CD4-positive, alpha-beta T cell (primary cell): ENCODE measurements at places on chromosomes 4 and X.

DNA sequence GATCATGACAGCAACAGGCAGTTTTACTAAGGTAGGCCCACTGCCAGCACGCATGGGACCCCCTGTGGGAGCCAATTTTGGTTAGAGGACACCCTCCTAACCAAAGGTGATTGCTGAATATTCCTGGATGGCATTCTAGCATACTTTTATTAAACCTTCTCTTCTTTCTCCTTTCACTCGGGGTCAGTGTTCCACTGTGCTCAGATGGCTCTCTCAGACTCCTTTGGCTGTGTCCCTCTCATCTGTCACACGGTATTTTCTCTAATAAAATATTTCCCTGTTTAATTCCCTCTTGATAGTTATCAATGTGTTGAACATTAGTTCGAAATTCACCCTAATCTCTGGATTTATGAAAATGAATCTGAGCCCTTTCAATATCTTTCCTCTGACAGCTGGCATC lies 1315.3 kb downstream of the FSTL5 start:
- no peak overlapping the region for H3K27ac ChIP-seq
- DNase-seq = no peak
- no peak overlapping the region for H3K4me3 ChIP-seq
- H3K36me3 ChIP-seq = no peaks in the 10 kb centered on the region

DNA sequence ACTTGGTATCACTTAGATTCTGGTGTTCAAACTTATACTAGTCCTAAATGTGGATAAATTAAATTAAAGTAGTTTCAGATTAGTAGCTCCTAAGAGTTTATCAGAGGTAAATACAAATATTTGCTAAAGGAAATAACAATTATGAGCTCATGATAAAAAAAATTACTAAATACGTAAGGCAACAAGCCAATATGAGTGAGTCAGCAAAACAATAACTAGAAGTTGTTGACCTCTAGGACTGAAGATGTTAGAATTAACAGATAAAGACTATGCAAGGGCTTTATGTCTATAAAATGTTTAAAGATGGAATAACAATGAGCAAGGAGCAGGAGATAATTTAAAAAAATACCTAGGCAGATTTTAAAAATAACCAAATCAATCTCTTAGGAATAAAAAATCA lies 195.8 kb downstream of the CLCN4 start:
- no peaks in the 10 kb centered on the region for H3K27me3 ChIP-seq
- no peak for DNase-seq
- no peak overlapping the region for H3K4me3 ChIP-seq
- no peaks in the 10 kb centered on the region for H3K36me3 ChIP-seq

DNA sequence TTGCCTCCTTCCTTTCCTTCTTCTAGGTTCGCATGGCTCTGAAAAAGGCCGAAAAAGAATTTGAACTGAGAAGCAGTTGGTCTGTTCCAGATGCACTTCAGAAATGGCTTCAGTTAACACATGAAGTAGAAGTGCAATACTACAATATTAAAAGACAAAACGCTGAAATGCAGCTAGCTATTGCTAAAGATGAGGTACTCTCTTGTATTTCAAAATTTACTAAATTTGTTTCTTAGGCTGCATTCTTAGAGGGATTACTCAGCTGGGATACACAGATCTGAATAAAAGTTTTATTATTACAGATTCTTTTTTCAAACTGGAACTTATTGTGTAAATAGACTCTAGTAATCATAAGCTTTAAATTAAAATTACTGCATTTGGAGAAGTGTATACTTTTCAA lies 146.9 kb downstream of the STIM2 start:
- DNase-seq = no peak
- no peaks in the 10 kb centered on the region for H3K27me3 ChIP-seq
- H3K36me3 ChIP-seq = peaks cover 32% of the 10 kb centered on the region
- H3K4me3 ChIP-seq = no peak overlapping the region

GRCh38 chrX:63918611-63919010 lies 133.6 kb upstream of the ARHGEF9 start:
- H3K27me3 ChIP-seq = no peaks in the 10 kb centered on the region
- no peaks in the 10 kb centered on the region for H3K36me3 ChIP-seq
- H3K4me1 ChIP-seq = no peaks in the 10 kb centered on the region
- H3K4me3 ChIP-seq = no peak overlapping the region

DNA sequence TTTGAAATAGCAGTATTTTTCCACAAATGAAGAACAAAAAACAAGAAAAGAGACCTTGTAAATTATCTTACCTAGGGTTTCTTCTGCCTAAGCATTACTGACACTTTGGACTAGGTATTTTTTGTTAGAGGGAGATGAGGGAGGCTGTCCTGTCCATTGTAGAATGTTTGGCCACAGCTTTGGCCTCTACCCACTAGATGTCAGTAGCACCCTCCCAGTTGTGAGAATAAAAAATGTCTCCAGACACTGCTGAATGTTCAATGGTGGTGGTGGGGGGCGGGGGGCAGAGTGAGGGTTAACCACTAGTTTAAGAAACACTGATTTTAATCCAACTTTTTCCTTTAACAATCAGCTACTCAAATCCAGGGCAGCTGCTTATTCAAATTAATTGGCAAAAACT lies 25.8 kb downstream of the OTUD4 start:
- no peaks in the 10 kb centered on the region for H3K27me3 ChIP-seq
- no peak overlapping the region for H3K27ac ChIP-seq
- H3K4me3 ChIP-seq = no peak overlapping the region
- no peak for DNase-seq
- H3K36me3 ChIP-seq = peaks cover 88% of the 10 kb centered on the region

DNA sequence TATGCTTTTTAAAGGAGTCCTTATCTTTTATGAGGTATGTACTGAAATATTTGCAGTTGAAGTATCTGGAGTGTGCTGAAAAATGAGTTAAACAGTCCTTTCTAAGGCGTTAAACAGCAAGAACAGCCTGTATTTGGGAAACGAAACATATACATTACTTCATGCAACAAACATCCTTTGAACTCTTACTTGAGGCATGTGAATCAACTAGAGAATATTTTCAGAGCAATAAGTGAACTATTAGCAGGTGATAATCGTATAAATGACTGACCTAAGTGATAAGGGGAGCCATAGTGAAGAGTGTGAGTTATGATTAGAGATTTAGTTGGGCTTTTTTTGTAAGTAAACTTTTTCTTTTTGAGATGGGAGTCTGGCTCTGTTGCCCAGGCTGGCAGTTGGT lies 45.9 kb upstream of the RHOH start:
- peaks cover 2% of the 10 kb centered on the region for H3K4me1 ChIP-seq
- no peak overlapping the region for H3K4me3 ChIP-seq
- H3K27me3 ChIP-seq = no peaks in the 10 kb centered on the region
- H3K27ac ChIP-seq = no peak overlapping the region

DNA sequence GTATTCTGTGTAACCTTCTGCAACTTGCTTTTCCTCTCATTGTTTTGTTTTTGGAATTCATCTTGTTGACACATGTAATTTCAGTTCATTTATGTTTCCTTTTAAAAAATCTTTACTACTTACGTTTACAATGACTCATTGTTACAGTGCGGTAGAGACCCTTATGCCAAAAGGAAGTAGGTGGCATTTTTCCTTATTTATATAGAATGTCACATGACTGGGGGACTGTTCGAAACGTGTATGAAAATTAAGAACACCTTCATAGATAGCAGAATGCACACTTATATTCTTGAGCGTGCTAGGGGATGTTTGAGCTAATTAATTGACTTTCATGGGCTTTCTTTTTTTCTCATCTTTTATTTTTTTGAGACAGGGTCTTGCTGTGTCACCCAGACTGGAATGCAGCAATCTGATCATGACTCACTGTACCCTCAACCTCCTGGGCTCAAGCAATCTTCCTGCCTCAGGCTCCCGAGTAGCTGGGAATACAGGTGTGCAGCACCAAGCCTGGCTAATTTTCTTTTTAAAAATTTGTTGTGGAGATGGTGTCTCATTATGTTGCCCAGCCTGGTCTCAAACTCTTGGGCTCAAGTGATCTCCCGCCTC lies 7.3 kb downstream of the REPS2 start:
- DNase-seq = no peak
- no peaks in the 10 kb centered on the region for H3K27me3 ChIP-seq
- H3K4me1 ChIP-seq = no peaks in the 10 kb centered on the region

DNA sequence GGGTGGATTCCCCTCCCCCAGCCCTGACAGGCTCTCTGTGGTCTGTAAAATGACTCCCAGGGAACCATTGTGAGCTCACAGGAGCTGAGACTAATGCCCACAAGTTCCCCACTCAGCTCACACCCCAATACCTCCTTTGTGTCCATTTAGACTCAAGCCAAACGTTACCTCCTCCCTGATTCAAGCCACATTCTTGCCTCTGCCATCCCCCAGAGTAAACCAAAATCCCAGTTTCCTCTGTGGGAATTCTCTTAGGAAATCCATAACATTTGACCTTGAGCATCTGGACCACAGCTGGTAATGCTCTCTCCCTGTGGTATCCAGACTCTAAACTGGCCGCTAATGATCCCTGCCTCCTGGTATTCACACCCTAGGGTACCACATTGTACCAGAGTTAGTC lies 26.3 kb upstream of the KDM5C start:
- no peak overlapping the region for H3K27ac ChIP-seq
- DNase-seq = no peak
- no peaks in the 10 kb centered on the region for H3K4me1 ChIP-seq
- no peak overlapping the region for H3K4me3 ChIP-seq
- H3K27me3 ChIP-seq = no peaks in the 10 kb centered on the region

- DNase-seq = no peak
- no peaks in the 10 kb centered on the region for H3K4me1 ChIP-seq
- H3K4me3 ChIP-seq = no peak overlapping the region
These were observed 285.9 kb upstream of the ARSJ start for GRCh38 chr4:114265342-114265741.

GRCh38 chr4:109560687-109561461 lies 828 bp downstream of the MCUB start:
- H3K4me3 ChIP-seq = peak overlapping the region; percentile 98
- peaks cover 12% of the 10 kb centered on the region for H3K36me3 ChIP-seq
- peak; percentile 45 for DNase-seq
- H3K4me1 ChIP-seq = peaks cover 43% of the 10 kb centered on the region
- peak overlapping the region; percentile 96 for H3K27ac ChIP-seq
- no peaks in the 10 kb centered on the region for H3K27me3 ChIP-seq

DNA sequence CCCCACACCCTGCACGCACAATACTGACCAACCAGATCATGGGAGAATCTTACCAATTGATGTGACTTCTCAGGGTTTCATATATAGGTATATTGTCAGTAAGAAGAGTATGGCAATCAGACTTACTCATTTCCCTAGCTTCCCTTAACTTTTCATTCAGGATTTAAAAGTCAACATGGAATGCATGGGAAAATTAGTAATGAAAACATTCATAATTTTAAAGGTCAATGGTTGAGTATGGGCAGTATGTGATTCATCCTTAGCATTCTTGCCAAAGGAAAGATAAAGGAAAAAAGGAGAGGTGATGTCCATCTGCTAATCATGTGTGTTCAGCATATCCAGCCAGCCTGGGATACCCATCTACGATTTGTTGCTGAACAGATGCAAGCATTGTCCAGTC lies 4.0 kb downstream of the DIPK2B start:
- no peaks in the 10 kb centered on the region for H3K36me3 ChIP-seq
- H3K4me1 ChIP-seq = peaks cover 2% of the 10 kb centered on the region
- DNase-seq = no peak
- no peak overlapping the region for H3K27ac ChIP-seq
- H3K27me3 ChIP-seq = peaks cover 2% of the 10 kb centered on the region

- no peaks in the 10 kb centered on the region for H3K27me3 ChIP-seq
- H3K27ac ChIP-seq = no peak overlapping the region
- H3K4me3 ChIP-seq = no peak overlapping the region
- no peaks in the 10 kb centered on the region for H3K36me3 ChIP-seq
- no peak for DNase-seq
These were observed 14.2 kb downstream of the VEGFC start for GRCh38 chr4:176778491-176778890.

GRCh38 chr4:173076903-173077634 lies 91.5 kb upstream of the GALNT7 start:
- no peak for DNase-seq
- H3K36me3 ChIP-seq = no peaks in the 10 kb centered on the region
- no peaks in the 10 kb centered on the region for H3K27me3 ChIP-seq
- no peak overlapping the region for H3K27ac ChIP-seq
- H3K4me1 ChIP-seq = no peaks in the 10 kb centered on the region

DNA sequence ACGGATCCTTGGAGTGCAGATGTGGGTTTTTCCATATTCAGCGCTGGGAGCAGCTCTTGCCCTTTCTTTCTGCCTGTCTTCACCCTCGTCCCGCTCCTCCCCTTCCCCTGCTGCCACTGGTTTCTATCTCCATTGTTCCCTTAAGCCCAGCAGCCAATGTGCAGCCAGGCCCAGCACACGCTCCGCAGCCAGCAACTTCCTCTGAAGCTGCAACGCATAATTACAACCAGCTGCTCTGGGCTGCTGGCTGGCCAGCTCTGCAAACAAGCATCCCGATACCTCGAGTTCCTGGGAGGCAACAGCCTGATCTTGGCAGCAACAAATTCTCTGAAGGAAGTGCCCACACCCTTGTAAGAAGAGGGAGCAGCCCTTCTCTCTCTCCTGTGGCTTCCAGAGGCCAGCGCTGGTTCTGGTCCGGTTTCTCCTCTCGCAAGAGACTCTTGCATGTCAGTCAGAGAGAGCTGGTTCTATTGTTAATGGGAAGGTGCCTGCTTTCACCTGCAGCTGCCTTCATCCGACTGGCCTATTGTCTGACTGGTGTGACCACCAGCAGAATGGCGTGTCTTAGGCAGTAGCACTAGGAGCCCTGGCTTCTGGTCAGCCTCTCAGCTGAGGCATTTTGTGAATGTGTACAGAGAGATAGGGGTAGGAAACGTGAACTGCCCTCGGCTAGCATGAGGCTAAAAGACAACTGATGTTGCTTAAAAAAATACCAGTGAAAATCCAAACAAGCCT lies 83.8 kb upstream of the MAML3 start:
- no peaks in the 10 kb centered on the region for H3K36me3 ChIP-seq
- DNase-seq = no peak
- no peaks in the 10 kb centered on the region for H3K27me3 ChIP-seq
- no peak overlapping the region for H3K4me3 ChIP-seq
- no peak overlapping the region for H3K27ac ChIP-seq

DNA sequence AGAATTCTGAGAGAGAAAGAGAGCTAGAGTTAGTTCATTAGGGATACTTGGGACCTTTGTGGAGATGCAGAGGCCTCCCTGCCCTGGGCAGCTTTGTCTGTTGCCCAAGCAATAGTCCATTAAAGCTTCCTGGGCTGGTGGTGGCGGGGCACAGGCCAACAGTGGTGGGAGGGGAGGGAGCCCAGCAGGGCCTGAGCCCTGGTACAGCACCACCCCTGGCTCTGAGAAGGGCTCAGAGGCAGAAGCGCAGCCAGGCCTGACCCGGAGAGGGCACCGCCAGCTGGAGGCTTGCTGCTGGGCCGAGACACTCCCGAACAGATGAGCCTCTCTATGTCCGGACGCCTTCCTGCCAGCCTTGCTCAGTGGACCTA lies 65.3 kb downstream of the EFNB1 start:
- H3K4me3 ChIP-seq = no peak overlapping the region
- H3K27ac ChIP-seq = no peak overlapping the region
- peaks cover 13% of the 10 kb centered on the region for H3K4me1 ChIP-seq
- DNase-seq = no peak
- H3K36me3 ChIP-seq = no peaks in the 10 kb centered on the region

DNA sequence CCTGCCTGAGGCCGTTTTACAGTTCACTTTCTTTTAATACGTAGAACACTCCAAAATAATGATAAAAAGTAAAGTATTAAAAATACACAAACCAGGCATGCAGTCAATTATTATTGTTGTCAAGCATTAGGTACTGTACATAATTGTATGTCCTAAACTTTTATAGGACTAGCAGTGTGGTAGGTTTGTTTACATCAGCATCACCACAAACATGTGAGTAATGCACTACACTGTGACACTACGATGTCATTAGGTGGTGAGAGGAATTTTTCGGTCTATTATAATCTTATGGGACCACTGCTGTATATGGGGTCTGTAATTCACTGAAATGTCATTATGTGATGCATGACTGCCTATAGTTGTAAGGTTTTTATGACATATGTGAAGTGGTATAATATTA lies 149.5 kb upstream of the SH3RF1 start:
- no peak overlapping the region for H3K27ac ChIP-seq
- DNase-seq = no peak
- no peaks in the 10 kb centered on the region for H3K27me3 ChIP-seq
- no peaks in the 10 kb centered on the region for H3K4me1 ChIP-seq
